RPMI8226 (cell line): ENCODE measurements at places on chromosomes 4 and X.

- no peak for DNase-seq
Measured at GRCh38 chr4:110622841-110623717, at the start of gene PITX2. Gene PITX2 (minus strand): TSS chr4:110623077. CDS start chr4:110622460, 617 bp downstream.

GRCh38 chr4:88451205-88451604 is 5.7 kb upstream of the HERC5 start:
- DNase-seq, result no peak

DNA sequence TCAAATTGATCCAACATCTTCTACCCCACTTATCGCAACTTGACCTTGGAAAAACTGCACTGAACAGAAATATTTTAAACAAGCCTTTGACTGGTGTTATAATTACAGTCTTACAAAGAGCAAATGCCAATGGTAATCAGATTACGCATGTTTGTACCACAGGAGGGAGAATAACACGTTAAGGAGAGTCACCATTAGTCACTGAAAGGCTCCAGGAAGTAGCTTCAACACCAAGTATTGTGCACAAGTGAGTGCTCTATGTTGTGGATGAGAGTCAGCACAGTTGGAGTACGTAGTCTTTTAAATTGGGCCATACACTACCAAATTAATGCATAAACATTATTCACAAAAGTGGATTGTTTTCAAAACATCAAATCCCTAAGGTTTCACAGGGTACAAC is 1081.5 kb upstream of the TENM3 start:
- DNase-seq, result no peak

GRCh38 chr4:15488136-15488535 is 18.5 kb downstream of the CC2D2A start:
- DNase-seq, result no peak

- no peak for DNase-seq
Measured at GRCh38 chrX:73940893-73941470, 363.0 kb upstream of the ZCCHC13 start.

GRCh38 chr4:114384629-114385028 is 214.0 kb upstream of the UGT8 start:
- DNase-seq, result peak; percentile 18

- no peak for DNase-seq
Measured at GRCh38 chr4:72320223-72320948, 248.6 kb downstream of the ADAMTS3 start.

DNA sequence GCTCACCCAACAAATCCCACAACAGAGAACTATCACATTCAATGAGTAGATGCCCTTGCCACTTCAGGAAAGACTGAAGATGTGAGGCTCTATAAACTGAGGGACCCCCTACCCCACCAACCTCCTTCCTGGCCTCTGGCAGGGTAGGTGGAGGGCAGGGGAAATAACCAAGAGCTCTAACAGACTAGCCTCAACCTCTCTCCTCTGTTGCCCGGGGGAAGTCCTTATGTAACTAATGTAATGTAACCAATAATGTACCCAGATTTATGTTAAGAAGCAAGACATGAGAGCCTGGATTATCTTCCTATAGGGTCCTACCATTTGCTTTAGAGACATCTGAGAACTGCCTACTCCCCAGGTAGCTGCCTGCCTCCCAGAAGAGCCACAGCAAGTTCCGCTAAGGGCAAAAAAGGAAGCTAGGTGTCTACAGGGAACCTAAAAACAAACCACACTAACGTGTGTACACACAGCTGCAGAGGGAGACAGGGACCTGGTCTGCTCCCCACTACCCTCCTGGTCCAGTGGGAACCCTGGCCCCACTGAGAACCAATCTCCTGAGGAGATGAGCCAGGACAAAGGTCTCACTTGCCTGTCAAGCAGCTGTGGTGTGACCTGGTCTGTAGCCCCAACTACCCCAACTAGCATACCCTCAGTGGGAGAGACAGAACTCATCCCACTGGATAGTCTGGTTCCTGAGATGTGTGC is 17.7 kb downstream of the OTUD5 start:
- peak; percentile 73 for DNase-seq

- DNase-seq, result no peak
Measured at GRCh38 chr4:127469542-127469941, 163.2 kb upstream of the INTU start.

- DNase-seq, result peak; percentile 63
Measured at GRCh38 chrX:53682885-53683555, 3.5 kb downstream of the HUWE1 start.

DNA sequence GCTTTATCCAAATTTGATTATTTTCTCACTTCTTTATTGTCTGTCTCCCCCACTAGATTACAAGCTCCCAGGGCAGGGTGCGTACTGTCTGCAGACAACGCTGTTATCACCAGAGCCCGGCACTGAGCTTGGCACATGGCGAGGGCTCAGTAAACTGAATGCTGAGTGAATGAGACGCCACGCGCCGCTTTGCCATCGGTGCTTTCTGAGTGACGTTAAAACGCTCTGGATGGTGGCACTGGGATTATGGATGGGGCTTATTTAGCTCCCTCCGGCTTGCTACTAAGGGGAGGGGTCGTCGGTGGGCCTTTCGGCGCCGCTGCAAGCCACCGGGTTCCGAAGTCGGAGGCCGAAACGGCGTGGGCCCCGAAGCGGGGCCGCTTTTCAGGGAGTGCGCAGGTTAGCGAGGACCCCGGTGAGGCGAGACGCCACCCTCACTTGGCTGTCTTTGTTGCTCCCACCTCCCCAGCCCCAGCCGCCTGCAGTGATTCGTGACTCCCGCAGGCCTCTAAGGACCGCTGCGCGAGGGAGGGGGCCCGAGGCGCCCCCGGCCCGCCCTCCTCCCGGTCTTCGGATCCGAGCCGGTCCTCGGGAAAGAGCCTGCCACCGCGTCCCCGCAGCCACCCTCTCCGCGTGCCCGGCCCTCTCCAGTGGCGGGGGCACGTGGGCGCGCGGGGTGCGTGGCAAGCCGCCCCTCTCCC is 569 bp upstream of the FHL1 start:
- peak; percentile 13 for DNase-seq

- DNase-seq, result no peak
Measured at GRCh38 chrX:68835468-68835867, 6.6 kb downstream of the EFNB1 start.

DNA sequence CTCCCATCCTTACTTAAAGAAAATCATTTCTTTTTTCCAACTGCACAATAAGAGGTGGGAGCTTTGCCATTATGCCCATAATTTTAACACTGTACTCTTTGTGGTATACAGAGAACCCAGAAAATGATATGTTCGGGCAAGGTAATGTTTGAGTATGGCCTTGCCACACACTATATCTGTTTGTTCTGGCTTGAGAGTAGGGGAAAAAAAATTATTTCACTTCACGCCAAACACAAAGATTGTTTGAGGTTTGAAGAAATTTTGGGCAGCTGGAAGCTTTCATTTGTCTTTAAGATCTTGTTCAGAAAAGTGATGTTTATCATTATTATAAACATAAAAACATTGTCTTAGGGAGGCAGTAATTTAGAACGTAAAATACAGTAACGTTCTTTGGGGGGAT is 115.4 kb upstream of the NAP1L5 start:
- DNase-seq, result no peak

GRCh38 chr4:120266602-120267001 is 200.0 kb upstream of the MAD2L1 start:
- no peak for DNase-seq

DNA sequence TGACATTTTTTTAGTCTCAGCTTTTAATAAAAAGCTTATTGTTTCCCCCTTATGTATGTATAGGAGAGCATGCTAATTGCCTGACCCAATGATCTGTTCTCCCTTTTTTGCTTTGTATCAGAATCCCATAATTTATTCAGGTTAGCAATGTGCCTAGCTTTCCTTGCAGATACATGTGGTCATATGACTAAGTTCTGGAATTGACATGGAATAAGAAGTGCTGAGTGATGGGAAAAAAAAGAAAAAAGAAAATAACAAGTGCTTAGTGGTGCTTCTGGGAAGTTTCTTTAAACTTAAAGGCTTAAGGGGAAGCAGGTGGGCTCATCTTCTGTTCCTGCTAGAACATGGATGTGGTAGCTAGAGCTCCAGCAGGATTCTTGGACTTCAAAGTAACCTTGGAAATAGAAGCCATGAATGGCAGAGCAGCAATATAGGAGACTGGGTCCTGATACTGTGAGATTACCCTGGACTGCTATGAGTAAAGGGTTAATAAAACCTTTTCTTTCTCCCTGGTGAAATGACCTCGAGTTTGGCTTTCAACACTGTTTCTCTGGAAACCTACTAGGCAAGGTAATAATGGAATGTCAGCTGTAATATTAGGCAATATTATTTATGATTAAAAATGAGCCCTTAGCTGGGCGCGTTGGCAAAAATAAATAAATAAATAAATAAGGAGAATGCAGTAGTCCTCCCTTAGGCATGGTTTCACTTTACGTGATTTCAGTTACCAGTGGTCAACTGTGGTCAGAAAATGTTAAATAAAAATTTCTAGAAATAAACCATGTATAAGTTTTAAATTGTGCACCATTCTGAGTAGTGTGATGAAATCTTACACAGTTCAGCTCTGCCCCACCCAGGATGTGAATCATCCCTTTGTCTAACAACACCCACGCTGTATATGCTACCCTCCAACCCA is 16.7 kb upstream of the RBM41 start:
- DNase-seq, result no peak

DNA sequence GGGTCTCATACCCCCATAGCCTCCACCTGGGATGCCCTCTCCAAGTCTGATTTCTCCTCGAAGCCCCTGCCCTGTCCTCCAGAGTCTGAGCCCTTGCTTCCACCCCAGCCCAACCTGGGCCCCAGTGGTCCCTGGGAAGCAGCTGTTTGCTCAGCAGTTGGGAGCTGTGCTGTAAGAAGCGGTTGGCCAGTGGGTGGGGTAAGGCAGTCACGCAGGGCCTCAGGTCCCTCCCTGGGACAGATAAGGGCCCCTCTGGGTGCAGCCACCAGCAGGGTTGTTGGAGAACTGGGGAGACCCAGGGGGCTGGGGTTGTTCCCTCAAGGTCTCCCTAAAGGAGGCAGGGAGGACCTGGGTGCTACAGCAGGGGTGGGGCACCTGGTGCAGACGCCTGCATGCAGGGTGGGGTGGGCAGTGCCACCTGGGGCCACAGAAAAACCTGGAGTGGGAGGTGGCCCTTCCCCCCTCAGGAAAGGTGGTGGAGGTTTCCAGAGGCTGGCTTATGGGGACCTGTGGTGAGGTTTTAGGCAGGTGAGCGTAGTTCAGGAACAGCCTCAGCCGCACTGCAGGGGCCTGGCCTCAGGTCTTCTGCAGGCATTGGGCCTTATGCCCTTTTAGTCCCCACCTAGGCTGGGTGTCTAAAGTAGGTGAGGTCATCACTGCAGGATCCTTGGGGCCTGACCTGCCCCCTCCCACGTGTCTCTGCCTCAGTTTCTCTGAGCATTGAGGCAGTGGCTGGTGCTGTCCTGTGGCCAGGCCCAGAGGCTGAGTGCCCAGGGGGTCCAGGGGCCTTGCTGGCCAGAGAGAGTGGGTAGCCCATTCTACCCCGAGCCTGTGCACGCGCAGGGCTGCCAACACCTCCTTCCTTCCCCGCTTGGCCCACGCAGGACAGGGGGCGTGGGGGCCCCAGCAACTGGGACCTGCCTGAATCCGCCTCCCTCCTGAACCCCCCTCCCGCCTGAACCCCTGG is 3.1 kb upstream of the SLC26A1 start:
- DNase-seq, result no peak

GRCh38 chr4:161343569-161343950 is 820.2 kb downstream of the FSTL5 start:
- no peak for DNase-seq

GRCh38 chr4:162836773-162837172 is 329.9 kb downstream of the NAF1 start:
- DNase-seq, result no peak

- DNase-seq, result no peak
Measured at GRCh38 chrX:110432906-110433215, 74.2 kb downstream of the RTL9 start.

DNA sequence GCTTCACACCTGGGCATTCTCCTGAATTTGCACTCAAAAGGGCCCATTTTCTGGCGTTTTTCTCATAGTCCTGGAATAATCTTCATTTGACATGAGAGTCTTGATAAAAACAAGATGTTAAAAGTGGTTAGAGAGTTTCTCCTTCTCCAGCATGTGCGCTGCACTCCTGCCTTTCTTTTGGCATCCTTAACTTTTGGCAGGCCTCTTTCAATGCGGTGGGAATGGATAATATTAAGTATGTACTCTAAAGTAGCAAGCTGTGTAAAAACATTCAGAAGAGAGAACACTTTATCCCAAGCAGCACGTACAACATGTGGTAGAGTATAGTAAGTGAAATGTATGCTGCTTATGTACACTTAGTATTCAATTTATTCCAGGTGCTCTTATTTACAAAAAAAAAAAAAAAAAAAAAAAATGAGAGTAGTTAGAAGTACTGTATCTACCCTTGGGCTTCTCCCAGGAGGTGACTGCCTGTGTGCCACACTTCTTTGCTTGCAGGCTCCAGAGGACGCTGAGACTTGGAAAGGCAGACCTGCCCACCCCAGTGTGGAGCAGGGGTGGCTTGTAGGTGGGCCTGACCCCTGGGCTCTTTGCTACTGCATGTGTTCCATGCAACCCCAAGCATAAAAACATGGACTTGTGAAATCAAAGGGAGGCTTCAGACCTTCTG is 3.9 kb downstream of the FGF2 start:
- no peak for DNase-seq

GRCh38 chr4:139988863-139989765 is 164.9 kb downstream of the MAML3 start:
- no peak for DNase-seq

GRCh38 chrX:53337101-53337500 is 55.7 kb upstream of the IQSEC2 start:
- no peak for DNase-seq

DNA sequence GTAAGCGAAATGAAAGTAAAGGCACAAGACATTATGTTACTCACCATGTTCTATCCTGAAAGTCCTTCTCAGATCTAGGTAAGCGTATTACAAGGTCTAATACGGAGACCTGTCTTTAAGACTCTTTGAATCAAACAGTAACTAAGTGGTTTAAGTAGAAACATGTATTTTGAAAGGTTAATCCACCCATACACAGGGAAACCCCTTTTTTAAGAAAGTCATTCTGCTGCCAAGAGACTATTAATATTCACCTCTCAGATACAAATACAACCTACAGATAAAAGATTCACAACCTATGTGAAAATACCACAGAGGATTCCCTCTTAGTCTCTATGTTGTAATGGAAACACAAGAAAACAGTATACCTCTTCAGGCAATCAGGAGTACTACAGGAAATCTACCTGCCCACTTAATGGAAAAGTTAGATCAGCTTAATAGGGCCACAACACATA is 63.2 kb upstream of the TNIP3 start:
- DNase-seq, result no peak

GRCh38 chr4:73740353-73740778 is at the start of gene CXCL8:
Gene CXCL8 (plus strand): TSS chr4:73740569. CDS start chr4:73740659, 90 bp downstream.
- peak; percentile 91 for DNase-seq

GRCh38 chrX:153530411-153531129 is 13.1 kb downstream of the ATP2B3 start:
- no peak for DNase-seq
